ENCODE measurements at places on chromosomes 1 and 21. TPM values are rescaled to one million over a fixed set of nuclear protein-coding genes. Genes with fewer than 3 reads are reported as not detected.

The SIM2 gene
- not detected for total RNA-seq

The AGPAT3 gene
- total RNA-seq = 41.6 TPM

The CLDN8 gene
- total RNA-seq = not detected

The HLCS gene
- 15.2 TPM for total RNA-seq

The ZFYVE9 gene
- 17.9 TPM for total RNA-seq

The LCE2B gene
- total RNA-seq = 0.58 TPM

The HNRNPCL1 gene
- total RNA-seq = not detected

The ST6GALNAC5 gene
- 24.8 TPM for total RNA-seq

The TNNI3K gene
- total RNA-seq = not detected

The SHISAL2A gene
- not detected for total RNA-seq

The CRP gene
- total RNA-seq = not detected

The HHAT gene
- 4.2 TPM for total RNA-seq

The FTCD gene
- total RNA-seq = not detected

The FMO4 gene
- total RNA-seq = 2.7 TPM

All from foreskin keratinocyte (primary cell).